ENCODE measurements at places on chromosomes 4 and X.

DNA sequence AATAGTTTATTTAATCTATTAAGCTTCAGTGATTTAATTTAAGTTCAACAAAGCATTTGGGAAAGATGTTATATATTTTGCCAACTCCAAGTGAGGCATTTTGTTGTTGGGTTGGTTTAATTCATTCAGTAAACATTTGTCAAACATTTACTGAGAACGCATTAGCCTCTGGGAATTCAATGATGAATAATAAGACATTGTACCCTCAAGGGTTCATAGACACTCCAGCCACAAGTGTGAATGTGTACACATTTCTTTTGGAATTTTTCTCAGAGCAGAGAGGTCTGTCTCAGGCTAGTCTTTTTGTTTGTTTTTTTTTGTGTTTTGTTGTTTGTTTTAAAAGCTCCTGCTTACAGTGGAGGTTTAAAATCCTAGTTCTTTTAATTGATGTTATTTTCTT is 203.9 kb downstream of the SOWAHB start:
- H3K4me1 ChIP-seq: peaks cover 11% of the 10 kb centered on the region
- H3K36me3 ChIP-seq: no peaks in the 10 kb centered on the region
- no peak overlapping the region for H3K27ac ChIP-seq
- H3K27me3 ChIP-seq: peaks cover 62% of the 10 kb centered on the region

DNA sequence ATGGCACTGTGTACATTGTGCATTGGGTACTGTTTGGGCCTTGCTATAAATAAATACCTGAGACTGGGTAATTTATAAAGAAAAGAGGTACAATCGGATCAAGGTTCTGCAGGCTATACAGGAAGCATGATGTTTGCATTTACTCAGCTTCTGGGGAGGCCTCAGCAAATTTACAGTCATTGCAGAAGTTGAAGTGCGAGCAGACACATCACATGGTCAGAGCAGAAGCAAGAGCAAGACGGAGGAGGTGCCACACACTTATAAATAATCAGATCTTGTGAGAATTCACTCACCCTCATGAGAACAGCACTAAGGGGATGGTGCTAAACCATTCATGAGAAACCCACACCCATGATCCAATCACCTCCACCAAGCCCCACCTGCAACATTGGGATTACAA is 505.0 kb downstream of the ARAP2 start:
- no peak overlapping the region for H3K27ac ChIP-seq
- no peak overlapping the region for H3K4me3 ChIP-seq
- DNase-seq: no peak
- H3K36me3 ChIP-seq: no peaks in the 10 kb centered on the region
- peaks cover 6% of the 10 kb centered on the region for H3K27me3 ChIP-seq

DNA sequence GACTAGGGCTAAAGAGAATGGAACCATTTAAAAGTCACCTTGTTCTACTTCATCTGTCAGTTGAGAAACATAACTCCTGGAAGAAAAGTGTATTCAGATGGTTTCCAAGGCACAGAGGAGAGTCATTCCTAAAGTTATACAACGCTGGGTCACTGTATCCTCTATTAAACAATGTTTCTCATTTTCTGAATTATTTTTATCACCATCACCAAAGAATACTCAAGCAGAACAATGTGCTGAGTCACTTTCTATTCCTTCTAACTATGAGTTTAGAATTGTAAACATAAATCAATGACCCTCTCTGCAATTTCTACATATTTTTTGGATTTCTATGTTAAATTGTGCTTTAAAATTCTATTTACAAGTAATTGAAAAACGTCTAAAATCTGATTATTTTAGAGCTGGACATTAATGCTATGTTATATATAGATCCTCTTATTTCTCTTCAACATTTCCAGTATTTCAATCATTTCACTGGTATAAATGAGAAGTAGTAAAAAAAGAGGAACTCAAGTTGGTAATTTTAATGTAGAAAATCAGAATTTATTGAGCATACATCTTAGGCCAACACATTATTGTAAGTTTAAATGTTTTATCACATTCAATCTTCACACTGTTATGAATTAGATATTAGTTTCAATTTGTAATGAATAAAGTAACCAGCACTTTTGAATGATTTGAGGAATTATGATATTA is 7.5 kb downstream of the DTHD1 start:
- no peak for DNase-seq
- H3K4me1 ChIP-seq: peaks cover 70% of the 10 kb centered on the region
- peak overlapping the region; percentile 98 for H3K27ac ChIP-seq
- no peaks in the 10 kb centered on the region for H3K27me3 ChIP-seq
- peak overlapping the region; percentile 91 for H3K4me3 ChIP-seq
- peaks cover 18% of the 10 kb centered on the region for H3K36me3 ChIP-seq

DNA sequence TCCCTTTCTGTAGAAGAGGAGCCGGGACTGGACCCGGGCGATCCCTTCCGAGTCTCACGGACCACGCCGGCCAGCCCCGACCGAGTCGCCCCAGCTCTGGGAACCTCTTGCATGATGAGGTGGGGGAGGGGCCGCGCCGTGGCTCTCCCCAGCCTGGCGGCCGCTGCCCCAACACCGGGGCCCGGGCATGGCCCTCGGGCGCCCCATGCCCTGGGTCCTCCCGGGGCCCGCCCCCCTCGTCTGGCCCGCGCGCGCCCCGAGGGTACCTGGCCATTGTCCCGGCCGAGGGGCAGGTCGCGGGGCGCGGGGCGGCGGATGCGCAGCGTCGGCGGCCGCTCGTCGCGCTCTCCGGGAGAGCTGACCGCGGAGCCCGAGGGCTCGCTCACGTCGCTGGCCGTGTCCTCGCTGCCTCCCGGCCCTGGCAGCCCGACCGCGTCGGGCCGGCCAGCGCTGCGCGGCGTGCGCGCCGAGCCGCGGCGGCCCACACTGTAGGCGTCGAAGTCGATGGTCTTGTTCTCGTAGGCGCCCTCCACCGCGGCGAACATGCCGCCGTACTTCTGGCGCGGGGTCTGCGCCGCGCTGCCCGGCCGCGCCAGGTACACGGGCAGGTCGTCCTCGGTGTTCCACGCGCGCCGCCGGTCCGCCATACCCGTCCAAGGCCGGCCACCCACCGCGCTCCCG is 423 bp downstream of the CRMP1 start:
- H3K4me3 ChIP-seq: no peak overlapping the region
- H3K27ac ChIP-seq: no peak overlapping the region
- DNase-seq: no peak
- H3K27me3 ChIP-seq: peaks cover 72% of the 10 kb centered on the region

DNA sequence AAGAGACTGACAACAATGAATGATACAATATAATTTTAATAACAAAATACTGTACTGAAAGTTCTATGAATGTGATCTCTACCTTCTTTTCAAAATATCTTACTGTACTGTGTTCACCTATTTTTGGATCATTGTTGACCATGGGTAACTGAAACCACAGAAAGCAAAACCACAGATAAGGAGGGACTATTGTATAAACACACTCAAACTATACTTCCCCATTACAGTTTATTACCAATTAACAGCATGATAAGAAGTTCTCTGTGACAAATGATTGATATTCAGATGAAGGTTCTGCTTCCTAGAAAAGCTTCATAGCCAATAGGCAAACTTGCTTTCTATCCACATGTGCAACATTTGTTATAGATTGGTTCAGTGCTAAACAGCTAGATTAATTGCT is 50.1 kb downstream of the GABRG1 start:
- DNase-seq: no peak
- no peaks in the 10 kb centered on the region for H3K27me3 ChIP-seq
- no peaks in the 10 kb centered on the region for H3K4me1 ChIP-seq

- peaks cover 10% of the 10 kb centered on the region for H3K4me1 ChIP-seq
- H3K4me3 ChIP-seq: no peak overlapping the region
- no peak for DNase-seq
- peak overlapping the region; percentile 89 for H3K27ac ChIP-seq
- no peaks in the 10 kb centered on the region for H3K27me3 ChIP-seq
Observed at GRCh38 chr4:36349938-36350549, 68.6 kb downstream of the DTHD1 start.

Data from effector memory CD8-positive, alpha-beta T cell (primary cell).